ENCODE measurements at places on chromosomes 5 and 9. TPM values are rescaled to one million over a fixed set of nuclear protein-coding genes. Genes with fewer than 3 reads are reported as not detected.

Gene LAMC3
- not detected for total RNA-seq

GRCh38 chr9:90818279-90818678 is 16.7 kb downstream of the SYK start:
- H3K27me3 ChIP-seq = no peaks in the 10 kb centered on the region
- H3K4me3 ChIP-seq = no peak overlapping the region
- no peak overlapping the region for H3K27ac ChIP-seq
- H3K36me3 ChIP-seq = peaks cover 11% of the 10 kb centered on the region
- H3K4me1 ChIP-seq = peaks cover 23% of the 10 kb centered on the region

DNA sequence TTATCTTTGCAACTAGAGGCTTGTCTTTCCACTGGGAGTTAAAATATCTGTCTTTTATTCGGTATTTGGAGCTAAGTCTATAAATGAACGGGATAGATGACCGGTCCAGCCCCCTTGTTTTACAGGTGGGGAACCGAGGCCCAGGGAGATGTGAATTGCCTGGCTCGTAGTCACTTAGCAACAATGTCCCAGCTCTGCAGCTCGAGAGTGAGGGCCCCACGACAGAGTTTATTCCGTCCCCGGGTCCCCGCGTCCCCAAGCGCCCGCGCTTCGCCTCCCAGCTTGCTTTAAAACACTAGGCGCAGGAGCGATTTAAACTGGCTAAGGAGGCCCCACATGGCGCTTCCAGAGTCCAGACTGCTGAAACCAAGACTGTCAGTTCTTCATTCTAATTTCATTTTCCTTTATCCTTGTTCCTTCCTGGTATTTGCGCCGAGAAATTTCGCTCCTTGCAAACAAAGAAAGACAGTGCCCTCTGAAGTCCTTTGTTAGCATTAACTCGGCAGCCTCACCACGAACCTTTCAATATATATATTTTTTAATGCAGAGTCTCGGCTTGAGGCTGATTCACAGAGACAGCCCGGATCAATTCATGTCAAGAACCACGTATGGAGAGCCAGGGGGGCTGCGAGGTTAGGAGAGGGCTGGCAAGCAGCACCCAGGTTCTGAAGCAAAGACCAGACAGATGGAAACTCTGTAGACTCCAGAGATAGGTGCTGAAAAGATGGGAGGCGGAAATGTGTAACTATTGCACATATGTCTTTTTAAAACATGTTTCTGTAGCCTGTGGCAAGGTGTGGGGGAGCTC is 1.4 kb upstream of the ENC1 start:
- H3K4me3 ChIP-seq = peak overlapping the region; percentile 80
- no peaks in the 10 kb centered on the region for H3K27me3 ChIP-seq
- no peaks in the 10 kb centered on the region for H3K36me3 ChIP-seq
- peaks cover 27% of the 10 kb centered on the region for H3K4me1 ChIP-seq
- no peak overlapping the region for H3K27ac ChIP-seq

DNA sequence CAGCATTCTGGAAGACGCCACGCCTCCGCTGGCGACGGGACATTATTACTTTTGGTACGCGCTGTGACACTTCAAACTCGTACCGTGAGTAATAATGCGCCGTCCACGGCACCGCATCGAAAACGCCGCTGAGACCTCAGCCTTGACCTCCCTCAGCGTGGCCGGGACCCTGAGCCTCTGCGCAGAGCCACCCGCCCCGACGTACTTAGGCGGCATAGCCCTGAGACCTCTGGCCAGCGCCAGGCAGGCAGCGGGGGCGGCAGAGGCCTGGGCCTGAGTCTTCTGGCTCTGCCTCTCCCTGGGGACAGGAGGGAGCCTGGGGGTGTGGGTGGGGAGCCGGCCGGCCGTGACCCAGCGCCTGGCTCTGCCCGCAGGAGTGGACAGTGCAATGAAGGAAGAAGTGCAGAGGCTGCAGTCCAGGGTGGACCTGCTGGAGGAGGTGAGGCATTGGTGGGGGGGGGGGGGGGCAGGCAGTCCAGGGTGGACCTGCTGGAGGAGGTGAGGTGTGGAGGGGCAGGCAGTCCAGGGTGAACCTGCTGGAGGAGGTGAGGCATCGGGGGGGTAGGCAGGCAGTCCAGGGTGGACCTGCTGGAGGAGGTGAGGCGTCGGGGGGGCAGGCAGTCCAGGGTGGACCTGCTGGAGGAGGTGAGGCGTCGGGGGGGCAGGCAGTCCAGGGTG is 8.0 kb downstream of the EGFL7 start:
- peaks cover 4% of the 10 kb centered on the region for H3K4me1 ChIP-seq
- no peak overlapping the region for H3K27ac ChIP-seq
- no peak for DNase-seq
- H3K36me3 ChIP-seq = no peaks in the 10 kb centered on the region
- peaks cover 7% of the 10 kb centered on the region for H3K27me3 ChIP-seq
- H3K4me3 ChIP-seq = no peak overlapping the region

- DNase-seq = no peak
- H3K4me1 ChIP-seq = no peaks in the 10 kb centered on the region
- no peaks in the 10 kb centered on the region for H3K36me3 ChIP-seq
- no peak overlapping the region for H3K4me3 ChIP-seq
- no peak overlapping the region for H3K27ac ChIP-seq
Measured at GRCh38 chr5:138110266-138110963, 26.6 kb downstream of the WNT8A start.
